ENCODE measurements at places on chromosomes 3 and 15.

GRCh38 chr3:190644766-190645165 is 130.9 kb downstream of the IL1RAP start:
- no peak for DNase-seq

GRCh38 chr3:196541684-196542445 is 26.5 kb downstream of the WDR53 start:
- no peak for DNase-seq

DNA sequence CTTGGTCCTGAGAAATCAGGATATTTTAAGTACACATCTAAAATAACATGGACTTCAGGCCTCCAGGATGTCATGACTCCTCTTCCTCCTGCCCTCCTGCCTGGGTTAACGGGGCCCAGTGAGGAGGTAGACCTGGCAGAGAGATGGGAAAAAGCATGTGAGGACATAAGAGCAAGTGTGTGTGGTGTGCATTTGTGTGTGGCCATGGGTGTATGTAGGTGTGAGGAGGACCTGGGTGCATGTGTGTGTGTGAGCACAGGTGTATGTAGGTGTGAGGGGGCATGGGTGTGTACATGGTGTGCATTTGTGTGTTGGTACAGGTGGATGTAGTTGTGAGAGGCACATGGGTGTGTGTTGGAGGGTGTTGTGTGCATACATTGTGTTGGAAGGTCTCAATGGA is 105.4 kb downstream of the EPHB1 start:
- peak; percentile 48 for DNase-seq

DNA sequence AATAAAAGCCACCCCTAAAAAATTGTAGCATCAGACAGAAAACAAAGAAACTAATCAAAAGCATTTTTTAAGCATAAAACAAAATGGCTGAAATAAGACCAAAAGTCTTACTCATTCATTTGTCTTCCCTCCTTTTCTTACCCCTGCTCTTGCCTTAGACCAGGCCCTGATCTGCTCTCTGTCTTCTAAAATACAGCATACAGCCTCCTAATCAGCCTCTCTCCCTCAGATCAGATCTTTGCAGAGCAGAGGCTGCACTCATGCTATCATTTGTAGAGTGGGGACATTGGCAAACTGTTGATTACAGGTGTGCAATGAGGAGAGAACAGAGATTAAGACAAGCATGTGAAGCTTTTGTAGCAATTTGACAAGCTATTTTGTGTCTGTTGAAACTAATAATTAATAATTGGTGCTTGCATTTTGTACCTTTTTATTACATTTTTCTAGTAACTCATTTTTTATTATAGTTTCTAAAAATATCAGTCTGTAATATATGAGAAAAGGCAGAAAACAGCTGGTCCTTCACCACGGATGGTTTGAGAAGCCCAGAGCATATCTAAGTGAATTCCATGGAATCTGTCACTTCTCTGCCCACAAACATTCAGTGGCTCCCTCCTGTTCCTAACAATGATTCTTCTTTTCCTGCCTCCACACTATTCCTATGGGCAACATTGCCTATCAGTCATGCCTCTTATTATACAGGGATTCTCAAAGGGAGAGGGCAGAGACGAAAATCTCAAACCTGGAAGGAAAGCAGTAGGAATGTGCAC is 286.2 kb upstream of the STT3B start:
- DNase-seq = no peak

DNA sequence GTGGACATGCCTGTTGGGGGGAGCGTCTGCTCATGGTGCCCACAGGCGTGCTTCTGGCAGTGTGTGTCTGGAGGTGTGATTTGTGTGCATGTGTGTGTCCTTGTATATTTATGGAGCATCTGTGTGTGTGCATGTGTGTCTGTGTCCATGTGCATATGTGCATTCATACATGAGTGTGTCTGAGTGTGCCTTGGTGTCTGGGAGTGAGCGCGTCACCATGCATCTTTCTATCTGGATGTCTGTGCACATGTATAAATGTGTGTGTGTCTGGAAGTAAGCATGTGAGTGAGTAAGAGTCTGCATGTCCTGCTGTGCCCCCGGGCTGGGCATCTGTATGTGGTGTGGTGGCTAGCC is 58.1 kb upstream of the PRR23E start:
- no peak for DNase-seq

- no peak for DNase-seq
Observed at GRCh38 chr3:50318163-50318562, 4.4 kb downstream of the HYAL2 start.

- no peak for DNase-seq
Observed at GRCh38 chr3:42088803-42089530, 2.2 kb upstream of the TRAK1 start.

- no peak for DNase-seq
Observed at GRCh38 chr15:29802411-29802810, 19.9 kb downstream of the TJP1 start.

- peak; percentile 71 for DNase-seq
Observed at GRCh38 chr3:38009807-38010591, 19.4 kb downstream of the VILL start.

DNA sequence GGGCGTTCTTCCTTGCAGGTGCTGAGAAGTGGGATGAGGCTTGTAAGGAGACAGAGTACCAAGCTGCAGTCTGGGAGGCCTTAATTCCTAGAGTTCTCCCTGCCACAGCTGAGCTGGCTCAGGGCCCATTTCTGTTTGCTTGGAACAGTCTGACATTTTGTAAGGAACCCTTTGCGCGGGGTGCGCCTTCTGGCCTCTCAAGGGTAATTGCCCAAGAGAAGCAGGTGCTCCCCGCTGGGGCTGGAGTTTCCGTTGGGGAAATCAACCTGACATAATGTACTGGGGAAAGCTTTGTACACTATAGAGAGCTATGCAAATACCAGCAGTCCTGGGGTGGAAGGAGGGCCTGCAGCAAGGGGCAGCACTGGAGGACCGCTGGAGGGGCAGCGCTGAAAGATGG is 83.6 kb downstream of the HMG20A start:
- DNase-seq = no peak

- no peak for DNase-seq
Observed at GRCh38 chr3:43468133-43468532, 153.7 kb downstream of the ANO10 start.

DNA sequence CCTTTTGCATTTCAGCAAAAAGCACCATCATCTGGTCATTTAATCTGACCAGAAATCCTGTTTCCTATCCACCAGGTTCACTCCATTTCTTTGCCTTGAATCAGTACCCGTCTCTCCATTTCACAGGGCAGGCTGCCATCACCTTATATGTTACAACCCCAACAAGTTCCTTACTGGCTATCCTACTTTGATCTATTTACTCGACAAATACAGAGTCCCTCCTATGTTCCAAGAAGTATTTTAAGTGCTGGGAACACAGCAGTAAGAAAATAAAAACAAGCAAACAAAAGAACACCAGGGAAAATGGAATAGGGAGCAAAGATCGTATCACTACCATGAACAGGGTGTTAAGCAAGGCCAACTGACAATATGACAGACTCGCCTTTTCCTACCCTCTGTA is 295.2 kb upstream of the WNT5A start:
- no peak for DNase-seq

- no peak for DNase-seq
Observed at GRCh38 chr15:86630946-86631345, 551.3 kb downstream of the AGBL1 start.

DNA sequence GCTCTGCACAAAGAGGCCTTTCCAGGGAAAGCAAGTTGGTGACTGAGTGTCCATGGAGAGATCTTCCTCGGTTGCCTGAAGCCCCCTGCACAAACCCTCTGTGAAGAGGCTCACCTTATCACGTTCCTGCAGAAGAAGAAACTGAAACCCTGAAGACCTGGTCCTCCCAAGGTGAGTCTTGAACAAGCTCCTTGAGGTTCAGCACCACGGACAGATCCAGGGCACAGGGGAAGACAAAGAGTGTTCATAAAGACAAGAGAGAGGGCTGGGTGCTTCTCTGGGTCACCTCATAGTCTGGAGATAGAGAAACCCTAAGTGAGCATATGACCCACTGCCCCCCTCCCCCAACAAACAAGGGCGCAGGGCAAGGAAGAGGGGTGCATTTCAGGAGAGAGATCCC is 21.7 kb upstream of the TBC1D21 start:
- DNase-seq = no peak

DNA sequence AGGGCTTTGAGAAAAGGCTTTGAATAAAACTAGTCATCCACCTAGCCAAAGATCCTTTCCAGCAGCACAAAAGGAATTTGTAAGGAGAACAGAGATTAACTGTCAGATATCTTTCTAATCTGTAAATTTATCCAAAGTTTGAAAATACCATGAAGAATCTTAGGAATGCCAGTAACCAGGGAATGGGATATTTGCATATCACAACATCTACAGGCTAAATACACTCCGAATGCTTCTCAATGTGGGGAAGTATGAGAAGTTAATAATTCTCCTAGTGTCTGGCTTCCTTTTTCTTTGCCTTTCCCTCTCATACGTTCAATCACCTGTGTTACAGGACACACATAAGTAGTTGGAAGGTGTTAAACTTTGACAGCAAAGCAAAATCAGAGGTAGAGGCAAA is 7.8 kb downstream of the ANAPC13 start:
- DNase-seq = no peak

DNA sequence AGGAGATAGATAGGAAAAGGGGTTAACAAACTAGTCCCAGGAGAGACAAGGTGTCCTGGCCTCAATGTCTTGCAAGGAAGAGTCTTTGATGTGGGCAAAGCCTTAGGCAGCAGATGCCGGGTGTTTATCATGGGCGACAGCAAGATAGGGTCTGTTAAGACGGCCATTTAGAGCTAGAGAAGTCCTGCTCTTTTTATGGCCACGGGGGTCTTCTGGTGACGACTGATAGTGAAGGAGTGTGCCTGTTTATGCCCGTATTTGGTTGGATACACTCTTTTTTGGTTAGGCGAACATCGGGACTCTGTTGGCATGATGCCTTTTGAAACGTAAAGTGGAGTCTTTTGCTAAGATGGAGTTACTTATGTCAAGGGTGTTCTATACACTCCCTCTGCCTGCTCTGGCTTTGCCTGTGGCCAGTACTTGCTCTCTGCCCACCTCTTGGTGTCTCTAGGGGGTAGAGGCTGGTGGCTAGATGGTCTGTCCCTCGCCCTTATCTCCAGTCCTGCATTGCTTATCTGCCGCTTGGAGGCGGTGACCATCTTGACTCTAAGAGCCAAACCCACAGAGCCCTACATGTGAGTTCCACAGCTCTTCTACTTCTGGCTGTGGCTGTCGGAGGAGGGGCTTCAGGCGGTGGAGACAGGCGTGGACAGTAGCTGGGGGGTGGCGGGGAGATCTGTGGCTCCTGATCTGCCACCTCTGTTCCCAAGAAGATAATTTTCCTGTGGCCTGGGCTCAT is 55.8 kb upstream of the ZBTB38 start:
- DNase-seq = no peak

DNA sequence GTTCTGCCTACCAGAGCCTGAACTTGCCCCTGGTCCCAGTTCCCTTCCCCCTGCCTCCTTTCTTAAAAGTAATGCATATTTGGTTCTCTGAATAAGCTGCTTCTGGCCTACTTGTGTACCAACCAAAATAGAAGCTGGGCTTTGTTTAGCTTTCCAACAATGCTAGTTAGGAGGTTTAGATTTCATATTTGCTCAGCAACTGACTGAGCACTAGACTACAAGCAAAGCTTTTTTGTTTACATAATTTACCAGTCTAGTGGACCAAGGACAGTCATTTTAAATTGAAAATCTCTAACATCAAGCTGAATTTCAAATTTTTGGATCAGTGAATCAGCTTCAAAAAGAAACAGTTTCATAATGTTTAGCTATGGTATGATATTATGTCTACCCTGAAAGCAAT is 331.2 kb downstream of the ULK4 start:
- DNase-seq = no peak

GRCh38 chr15:37824717-37825382 is 109.6 kb upstream of the TMCO5A start:
- DNase-seq = no peak

- no peak for DNase-seq
Observed at GRCh38 chr3:121998030-121998580, 23.9 kb downstream of the ILDR1 start.

DNA sequence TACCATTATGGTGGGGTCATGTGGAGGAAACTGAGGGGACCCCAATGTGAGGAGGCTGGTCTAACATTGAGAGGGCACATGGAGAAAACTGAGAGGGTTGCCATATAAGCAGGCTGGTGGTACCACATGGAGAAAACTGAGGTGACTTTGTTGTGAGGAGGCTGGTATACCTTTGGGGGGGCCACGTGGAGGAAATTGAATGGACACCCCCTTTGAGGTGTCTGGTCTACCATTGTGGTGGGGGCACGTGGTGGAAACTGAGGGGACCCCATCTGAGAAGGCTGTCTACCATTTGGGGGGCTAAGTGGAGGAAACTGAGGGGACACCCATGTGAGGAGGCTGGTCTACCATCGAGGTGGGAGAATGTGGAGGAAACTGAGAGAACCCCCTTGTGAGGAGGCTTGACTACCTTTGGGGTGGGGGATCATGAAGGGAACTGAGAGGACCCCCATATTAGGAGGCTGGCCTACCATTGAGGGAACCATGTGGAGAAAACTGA is 163.8 kb downstream of the FBLN2 start:
- peak; percentile 24 for DNase-seq

- no peak for DNase-seq
Observed at GRCh38 chr3:114319453-114319852, 25.6 kb downstream of the TIGIT start.

DNA sequence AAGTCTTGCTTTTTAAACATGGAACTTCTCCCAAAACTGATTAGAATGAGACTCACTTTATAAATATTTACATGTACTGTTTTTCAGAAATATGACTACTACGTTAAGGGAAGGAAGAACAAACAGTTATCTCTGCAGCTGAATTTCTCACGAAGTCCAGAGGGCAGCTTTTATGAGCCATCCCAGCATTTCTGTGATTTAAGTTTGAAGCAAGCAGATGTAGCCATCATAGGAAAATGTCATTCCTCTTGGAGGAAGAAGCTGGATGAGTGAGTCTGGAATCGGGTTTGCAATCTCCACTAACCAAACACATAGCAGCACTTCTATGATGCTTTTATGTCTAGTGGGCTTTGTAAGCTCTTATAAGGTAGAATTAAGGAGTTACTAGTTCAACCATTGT is 53.7 kb downstream of the SCN11A start:
- DNase-seq = no peak

DNA sequence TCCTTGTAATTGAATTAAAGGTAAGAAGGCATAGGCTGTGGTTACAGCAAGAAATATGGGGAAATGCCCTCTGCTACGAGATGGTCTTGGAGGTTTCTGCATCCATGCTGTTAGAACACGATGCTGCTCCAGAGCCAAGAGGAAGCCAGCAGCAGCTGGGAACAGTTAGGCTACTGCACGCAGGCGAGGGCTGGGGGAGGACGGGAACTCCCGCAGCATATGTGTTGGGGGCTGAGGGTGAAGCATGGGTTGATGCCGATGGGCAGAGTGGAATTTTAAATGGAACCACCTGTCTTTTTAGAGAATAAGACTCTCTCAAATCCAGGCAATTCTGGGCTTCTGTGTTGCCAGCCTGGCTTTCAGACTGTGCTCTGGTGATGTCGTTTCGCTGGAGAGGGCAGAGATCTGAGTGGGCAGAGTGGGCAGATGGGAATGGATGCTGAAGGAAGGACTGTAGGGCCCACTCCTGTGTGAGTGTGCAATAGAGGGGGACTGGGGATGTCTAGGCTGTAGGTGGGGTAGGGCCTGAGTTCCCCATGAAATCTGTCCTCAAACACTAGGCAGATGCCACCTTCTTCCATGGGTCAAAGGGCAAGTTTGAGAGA is 417.0 kb upstream of the TPM1 start:
- DNase-seq = no peak

GRCh38 chr3:127320529-127321121 is 32.8 kb upstream of the PRR20G start:
- DNase-seq = no peak
